Activated naive CD8-positive, alpha-beta T cell treated with anti-CD3 and anti-CD28 coated beads for 36 hours (primary cell): ENCODE measurements at places on chromosomes 6 and 20.

DNA sequence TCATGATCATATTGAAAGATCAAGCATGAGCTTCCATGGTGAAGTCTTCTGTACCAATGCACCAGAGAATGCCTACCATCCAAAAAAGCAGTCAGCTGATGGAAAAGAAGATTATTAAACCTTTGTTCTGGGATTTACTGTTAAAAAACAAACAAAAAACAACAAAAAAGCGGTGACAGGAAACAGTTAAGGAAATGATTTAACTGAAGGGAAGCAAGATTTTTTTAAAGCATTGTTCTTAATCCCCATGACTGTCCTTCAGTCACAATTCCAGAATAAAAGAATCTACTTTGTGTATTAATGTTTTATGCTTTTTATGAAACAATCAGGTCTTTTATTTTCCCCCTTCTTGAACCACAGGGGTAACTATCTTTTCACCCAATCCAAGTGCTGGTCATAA, 23.9 kb downstream of the FAM162B start:
- DNase-seq, result no peak

DNA sequence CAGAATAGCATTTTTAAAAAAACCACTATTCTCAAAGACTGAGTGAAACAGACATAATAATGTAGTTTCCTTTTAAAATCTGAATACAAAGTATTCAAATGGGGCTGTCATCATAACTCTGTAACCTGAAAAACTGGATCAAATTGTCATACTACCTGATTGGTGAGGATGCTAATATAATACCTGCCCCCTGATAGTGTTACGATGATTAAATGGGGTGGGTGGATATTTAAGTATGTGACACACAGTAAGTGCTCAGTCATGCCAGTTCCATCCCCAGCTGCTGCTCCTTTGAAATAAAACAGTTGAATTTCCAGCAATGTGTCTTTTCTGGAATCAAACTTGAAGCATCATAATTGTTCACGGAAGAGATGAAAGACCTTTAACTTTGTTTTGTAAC, 8.9 kb downstream of the HTR1B start:
- DNase-seq, result no peak

GRCh38 chr6:129893640-129894039, 32.5 kb upstream of the TMEM244 start:
- DNase-seq, result no peak

DNA sequence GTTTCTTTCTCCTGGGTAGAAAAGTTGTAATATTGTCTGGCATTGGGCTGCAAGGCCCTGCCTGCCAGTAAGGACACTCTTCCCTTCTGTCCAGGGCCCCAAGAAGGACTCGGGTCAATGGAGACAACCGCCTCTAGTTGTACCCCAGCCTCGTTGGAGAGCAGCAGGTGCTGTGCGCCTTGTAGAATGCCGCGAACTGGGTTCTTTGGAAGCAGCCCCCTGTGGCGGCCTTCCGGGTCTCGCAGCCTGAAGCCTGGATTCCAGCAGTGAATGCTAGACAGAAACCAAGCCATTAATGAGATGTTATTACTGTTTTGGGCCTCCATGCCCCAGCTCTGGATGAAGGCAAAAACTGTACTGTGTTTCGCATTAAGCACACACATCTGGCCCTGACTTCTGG, 37.0 kb downstream of the PLCG1 start:
- DNase-seq, result no peak

GRCh38 chr20:10646006-10646405, 27.8 kb downstream of the JAG1 start:
- DNase-seq, result no peak

DNA sequence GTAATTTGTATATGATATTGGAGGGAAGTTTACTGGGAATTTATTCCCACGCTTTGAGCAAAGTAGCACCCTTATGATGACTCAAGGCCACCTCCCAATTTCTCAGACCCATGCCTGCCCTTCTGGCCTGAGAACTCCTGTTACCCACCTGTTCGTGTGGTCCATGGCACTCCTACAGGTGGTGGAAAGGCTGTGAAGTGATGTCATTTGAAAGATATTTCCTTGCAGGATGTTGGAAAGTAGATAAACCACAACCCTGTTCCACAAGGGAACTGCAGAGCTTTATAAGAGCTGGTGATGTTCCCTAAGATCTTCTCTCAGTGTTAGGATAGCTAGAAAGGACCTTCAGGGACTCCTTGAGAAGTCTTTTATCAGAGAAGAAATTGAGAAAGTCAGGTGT, 70.5 kb downstream of the ADGRG6 start:
- no peak for DNase-seq

DNA sequence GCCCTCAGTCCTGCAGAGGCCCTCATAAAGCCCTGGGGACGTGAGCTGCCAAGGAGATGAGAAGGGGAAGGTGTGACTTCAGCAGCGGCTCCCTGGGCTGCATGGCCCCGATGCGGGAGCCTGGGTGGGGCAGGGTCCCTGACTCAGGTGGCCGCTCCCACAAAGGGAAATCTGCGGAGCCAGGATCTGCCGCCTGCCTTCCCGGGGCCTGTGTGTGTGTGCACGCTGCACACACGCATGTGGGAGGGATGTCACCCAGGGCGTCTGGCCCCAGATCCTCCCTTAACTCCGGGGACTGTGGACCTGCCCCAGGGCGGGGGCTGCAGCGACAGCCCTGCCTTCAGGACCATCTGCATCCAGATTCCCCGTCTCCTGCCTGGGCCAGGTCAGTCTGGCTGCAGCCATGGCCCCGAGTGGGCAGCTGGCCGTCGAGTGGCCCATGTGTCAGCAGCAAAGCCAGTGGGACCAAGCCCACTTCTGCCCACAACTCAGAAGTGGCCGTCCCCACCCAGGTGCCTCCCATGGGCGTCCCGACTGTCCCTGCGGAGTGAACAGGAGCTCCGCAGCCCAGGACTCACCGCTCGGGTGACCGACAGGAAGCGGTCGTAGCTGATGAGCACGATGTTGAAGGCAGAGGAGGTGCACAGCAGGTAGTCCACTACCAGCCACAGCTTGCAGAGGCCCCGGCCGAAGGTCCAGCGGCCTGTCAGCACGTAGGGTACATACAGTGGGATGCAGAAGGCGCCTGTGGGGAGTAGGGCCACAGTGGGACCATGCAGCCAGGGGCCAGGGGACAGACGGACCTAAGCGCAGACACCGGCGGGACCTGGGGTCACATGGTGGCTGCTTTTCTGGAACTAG, 1.9 kb downstream of the HRH3 start:
- no peak for DNase-seq

DNA sequence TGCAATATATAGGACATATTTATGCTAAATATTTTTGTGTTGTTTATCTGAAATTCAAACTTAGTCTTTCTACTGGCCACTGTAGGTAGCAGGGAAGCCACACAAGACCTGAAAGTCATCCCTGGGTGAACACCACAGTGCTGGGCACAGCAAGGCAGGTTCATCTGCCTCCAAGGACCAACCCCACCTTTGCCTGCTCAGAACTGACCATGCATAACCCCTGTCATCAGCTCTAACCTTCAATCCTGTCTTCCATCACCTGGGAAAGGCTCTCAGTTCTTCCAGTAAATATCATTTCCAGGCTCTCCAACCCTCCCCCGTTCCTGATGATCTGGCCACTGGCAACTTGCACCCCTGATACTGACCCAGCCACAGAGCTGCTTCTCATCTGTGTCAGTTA, 32.7 kb upstream of the CST7 start:
- DNase-seq, result no peak

GRCh38 chr20:24762371-24762770, 186.7 kb upstream of the CST7 start:
- DNase-seq, result no peak
